ENCODE measurements at places on chromosomes 7 and 10.
A peak's percentile ranks its signal among the peaks of the same experiment; 100 is the strongest.

DNA sequence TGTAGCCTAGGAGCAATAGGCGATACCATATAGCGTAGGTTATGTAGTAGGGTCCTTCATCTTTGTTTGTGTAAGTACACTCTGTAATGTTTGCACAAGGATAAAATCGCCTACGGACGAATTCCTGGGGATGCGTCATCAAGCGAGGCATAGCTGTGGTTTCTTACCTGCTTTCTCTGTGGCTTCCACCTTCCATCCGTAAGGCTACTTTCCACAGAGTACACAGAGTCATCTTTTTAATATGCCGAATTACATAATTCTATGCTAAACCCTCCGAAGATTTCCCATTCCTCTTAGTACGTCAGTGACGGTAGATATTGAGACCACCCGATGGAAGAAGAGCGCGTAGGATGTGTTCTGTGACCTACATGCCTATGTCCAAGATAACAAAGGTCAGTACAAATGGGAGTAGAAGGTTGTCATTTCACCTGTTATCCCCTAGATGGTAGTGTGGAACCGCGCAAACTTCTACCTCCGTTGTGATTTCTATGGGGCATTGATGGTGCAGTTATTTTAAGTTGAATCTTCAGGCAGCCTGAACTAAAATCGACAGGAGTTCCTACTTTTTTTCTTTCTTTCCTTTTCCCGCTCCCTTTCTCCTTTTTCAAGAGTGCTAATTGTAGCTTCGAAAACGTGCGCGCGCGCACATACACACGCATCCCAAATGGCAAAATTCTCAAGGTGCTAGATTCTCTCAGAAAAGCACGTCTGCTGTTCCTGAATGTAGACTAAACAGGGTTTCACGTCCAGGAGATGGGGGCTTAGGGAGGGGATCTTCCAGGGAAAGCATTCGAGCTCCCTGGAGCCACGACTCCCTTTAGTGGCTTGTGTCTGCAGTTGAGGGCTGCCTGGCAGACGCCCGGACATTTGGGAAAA lies 111.7 kb upstream of the MBL2 start:
- peak; percentile 3 for DNase-seq

DNA sequence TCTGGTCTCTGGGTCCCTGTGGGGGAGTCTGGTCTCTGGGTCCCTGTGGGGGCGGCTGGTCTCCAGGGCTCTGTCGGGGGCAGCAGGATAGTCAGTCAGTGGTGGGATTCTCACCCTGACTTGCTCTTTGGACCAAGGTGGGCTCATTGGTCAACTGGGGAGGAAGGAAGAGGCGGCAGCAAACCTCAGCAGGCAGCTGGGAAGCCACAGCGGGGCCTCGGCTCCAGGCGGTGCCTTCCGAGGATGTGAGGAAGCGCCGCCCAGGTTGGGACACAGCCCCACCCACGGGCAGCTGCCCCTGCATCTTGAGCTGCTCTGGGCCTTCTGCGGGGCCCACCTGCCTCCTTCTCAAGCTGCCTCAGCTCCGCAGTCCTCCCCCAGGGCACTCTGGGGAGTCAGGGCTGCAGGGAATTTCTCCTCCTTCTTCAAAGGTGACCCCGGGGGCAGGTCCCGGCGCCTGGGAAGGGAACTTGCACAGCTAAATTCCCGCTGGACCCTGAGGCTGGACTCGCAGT lies 20.4 kb upstream of the KNDC1 start:
- DNase-seq: no peak

- no peak for DNase-seq
These were observed 42.1 kb upstream of the WIPF3 start for GRCh38 chr7:29764227-29764626.

GRCh38 chr10:25704622-25705021 lies 229.4 kb upstream of the MYO3A start:
- no peak for DNase-seq

DNA sequence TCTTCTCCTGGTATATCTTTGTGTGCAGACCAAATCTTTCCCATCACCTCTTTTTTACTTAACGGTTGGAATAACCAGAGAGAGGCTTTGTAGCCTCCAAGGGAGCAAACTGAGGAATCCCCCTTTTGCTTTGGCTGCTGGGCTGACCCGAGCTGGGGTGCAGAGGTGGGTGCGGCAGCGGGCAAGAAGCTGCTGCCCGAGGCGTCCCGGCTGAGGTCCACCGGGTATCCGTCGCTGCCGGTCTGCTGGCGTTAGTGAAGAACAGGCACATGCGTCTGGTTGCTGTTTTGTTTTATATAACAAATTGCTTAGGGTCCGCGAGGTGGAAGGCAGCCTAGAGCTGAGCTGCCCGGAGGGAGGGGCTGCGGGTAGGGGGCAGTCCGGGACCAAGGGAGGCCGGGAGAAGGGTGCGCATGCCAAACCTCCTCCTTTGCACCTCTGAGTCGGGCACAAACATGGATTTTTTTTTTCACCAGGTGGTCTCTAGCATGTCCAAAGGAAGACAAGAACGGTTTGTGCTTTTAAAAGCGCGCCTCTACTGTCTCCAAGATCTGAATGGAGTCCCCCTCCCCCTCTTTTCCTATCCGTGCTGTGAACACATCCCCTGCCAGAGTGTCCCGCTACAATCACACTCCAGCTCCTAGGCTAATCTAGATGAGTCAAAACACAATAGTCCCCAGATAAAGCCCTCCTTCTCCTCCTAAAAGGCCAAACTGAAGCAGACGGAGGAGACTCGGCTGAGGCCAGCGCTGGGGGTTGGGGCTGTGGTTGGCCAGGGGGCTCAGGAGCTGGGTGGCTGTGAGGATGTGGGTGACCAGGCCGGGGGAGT lies 6.8 kb upstream of the GATA3 start:
- no peak for DNase-seq

- DNase-seq: no peak
These were observed 22.1 kb downstream of the ABLIM1 start for GRCh38 chr10:114635797-114636550.

- peak; percentile 48 for DNase-seq
These were observed 21.0 kb downstream of the ZCWPW1 start for GRCh38 chr7:100407285-100408180.

- no peak for DNase-seq
These were observed 7.8 kb upstream of the TARP start for GRCh38 chr7:38281266-38281665.

DNA sequence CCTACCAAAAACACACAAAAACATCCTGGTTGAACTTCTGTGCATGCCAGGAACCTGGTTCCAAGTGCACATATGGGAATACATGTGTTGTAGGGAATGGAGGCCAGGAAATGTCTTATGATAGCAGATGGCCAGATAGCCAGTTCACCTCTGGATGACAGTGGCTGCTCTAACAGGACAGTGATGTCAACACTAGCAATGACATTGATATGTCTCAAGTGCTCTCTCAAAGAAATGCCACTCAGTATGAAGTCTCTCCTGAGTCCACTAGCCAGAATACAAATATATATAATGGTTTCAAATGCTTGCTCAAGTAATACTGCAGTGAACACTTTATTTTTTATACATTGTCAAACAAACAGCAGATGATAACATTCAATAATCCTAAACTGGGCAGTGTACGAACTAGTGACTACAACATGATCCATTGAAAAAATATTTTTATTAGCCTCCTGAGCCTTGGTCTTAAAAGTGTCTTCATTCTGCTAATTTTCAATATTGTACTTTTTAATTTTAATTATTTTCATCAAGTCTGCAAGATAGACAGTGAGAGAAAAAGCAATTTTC lies 26.0 kb upstream of the PCDH15 start:
- no peak for DNase-seq

DNA sequence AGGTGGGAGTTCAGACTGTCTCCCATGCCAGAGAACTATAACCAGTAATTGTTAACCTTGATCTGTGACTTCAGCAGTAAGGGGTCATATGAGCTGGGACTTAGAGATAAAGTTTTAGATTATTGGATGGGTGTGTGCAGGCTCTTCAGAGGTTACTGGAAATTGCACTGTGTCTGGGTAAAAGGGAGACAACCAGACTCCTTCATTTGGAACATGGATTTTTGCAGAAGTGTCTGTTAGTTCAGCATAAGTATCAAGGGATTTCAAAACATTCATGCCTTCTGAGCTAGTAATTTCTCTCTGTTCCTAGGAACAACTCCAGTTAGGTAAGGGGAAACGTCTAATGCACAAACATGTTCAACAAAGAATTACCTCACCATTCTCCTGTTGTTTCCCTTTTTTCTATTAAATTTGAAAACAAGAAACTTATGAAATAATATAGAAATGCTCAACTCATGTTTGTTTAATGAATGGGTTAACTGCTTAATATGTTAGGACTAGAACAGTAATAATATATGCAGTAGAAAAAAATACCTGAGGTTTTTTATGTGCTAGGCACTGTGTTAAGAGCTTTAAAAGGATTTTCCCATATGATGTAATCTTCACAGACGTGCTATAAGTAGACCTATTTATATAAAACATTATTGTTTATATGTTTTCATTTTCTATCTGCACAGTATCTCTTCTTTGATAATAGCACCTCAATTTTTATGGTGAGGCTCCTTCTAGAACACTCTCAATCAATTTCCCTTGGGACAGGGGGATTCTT lies 233.0 kb downstream of the CACNA2D1 start:
- no peak for DNase-seq

DNA sequence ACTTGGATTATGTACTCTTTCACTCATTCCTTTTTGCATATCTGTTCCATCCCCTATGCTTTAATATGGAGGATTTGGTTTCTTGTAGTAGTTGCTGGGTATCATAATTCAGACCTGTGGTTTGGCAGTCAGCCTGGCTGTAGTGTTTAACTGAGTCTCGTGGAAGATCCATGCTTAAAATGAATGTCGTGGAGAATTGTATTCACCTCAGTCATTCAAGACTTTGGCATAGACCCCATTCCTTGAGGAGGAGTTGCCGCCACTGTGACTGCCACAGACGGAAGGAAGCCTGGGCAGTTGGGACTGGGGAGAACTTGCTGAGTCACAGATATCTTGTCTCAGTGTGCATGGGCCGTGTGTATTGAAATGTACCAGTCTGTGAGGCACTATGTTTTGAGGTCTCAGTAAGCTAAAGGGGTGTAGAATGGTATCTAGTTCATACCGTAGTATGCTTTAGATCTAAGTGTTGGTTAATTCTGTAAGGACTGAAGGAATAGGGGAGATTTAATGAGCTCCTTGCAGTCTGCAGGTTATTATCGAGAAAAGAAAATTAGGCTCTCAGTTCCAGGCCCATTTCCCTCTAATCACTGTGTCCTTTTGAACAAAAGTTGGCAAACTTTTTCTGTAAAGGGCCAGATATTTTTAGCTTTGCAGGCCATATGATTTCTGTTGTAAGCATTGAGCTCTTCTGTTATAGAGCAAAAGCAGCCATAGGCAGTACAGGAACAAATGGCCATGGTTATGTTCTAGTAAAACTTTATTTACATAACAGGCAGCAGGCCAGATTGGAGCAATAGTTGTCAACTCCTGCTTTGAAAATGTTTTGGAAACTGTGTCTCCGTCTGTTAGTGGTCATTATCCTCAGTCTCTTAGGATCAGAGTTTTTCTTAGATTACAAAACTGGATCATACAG lies 76.8 kb downstream of the TPST1 start:
- no peak for DNase-seq

DNA sequence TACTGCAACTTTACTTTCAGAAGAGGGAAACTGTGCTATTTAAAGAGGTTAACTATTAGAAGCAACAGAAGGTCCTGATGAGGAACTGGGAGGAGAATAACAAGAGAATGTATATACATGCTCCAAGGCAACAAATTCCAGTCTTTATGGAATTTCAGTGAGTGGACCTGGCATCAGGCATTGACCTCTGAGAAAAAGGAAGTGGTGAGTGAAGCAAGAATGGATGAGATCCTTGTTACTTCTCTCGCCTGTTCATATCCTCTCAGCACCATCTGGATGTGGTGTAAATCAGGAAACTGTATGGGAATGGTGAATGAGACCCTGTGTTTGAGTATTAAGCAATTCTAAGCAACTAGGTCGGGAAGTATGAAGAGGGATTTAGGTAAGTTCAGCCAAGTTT lies 30.3 kb upstream of the KBTBD2 start:
- DNase-seq: no peak

- DNase-seq: no peak
These were observed 161.9 kb upstream of the AGK start for GRCh38 chr7:141389140-141389796.

GRCh38 chr7:69801729-69802682 lies 203.7 kb downstream of the AUTS2 start:
- no peak for DNase-seq

GRCh38 chr10:67296926-67297325 lies 371.1 kb downstream of the LRRTM3 start:
- DNase-seq: no peak

DNA sequence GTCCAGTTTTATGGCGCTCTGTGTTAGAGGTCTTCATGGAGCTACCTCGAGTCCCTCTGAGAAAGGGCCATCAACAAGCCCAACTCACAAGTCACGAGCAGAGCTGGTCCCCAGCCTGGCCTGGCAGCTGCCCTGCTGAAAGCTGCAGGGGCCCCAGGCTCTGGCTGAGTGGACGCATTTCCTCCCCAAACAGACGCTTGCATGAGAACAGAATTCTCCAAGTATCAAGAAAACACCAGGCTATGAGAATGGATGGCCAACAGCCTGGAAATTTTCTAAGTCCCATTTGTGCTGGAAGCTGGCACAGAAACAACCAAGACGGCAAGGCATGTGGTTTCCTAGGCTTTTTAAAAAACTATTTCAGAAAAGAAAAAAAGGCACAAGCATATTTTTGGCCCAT lies 114.8 kb downstream of the FAM53B start:
- no peak for DNase-seq

DNA sequence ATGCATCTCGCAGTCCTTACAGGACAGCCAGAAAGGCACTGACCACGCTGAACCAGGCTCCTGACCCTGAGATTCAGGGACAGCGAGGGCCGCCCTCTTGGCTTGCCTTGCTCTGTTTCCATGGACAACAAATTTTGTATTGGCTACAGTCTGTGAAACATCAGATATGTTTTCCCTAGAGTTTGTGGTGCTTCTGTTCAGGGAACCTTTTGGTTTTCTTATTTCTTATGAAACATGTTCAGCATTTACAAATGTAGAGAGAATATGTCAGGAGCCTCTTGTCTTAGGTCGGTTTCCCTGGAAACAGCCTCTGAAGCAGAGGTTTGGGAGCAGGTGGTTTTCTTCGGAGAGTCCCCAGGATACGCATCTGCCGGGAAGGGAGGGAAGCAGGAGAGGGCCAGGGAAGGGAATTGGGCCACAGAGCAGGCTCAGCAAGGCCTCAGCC lies 260.1 kb downstream of the CCDC3 start:
- DNase-seq: no peak

- no peak for DNase-seq
These were observed 9.8 kb downstream of the CDHR1 start for GRCh38 chr10:84204122-84204521.

DNA sequence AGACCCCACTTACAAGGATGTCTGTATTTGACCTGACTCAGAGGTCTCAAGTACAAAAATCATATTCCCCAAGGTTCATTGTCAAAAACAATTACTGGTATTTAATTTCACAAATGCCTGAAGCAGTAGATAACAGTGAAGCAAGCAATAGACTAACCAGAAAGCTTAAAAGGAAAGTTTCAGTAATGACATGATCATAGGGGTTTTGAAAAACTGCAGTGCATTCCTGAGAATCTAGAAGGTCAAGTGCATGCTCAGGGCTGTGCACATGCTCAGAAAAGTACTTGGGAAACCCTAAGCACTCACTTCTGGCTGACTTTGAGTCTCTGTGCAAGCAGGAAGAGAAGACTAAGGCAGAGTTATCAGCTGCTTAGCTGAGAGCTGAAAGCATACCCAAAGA lies 27.1 kb downstream of the RASGEF1A start:
- no peak for DNase-seq

- no peak for DNase-seq
These were observed 24.4 kb upstream of the C10orf67 start for GRCh38 chr10:23368816-23369640.

GRCh38 chr7:2787251-2787951 lies 56.7 kb downstream of the GNA12 start:
- DNase-seq: no peak
